ENCODE measurements at places on chromosomes 5 and 9. TPM values are rescaled to one million over a fixed set of nuclear protein-coding genes. Genes with fewer than 3 reads are reported as not detected.

DNA sequence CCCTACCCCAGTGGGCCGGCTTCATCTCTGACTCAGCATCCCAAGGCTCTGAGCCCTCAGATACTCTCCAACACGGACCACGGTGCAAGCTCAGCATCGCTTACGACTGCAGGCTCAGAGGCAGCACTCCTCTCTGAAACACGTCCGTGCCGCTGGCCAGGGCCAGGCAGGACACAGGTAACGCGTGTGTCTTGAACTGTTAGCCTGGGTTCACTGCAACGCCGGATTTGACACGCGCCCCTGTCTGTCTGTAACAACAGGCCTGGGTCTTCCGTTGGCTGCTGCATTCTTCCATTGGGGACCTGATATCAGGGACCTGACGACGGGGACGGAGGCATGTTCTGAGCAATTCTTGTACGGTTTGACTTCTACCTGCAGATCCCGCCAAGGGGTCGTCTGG, 6.4 kb downstream of the SLC6A3 start:
- DNase-seq, result no peak

DNA sequence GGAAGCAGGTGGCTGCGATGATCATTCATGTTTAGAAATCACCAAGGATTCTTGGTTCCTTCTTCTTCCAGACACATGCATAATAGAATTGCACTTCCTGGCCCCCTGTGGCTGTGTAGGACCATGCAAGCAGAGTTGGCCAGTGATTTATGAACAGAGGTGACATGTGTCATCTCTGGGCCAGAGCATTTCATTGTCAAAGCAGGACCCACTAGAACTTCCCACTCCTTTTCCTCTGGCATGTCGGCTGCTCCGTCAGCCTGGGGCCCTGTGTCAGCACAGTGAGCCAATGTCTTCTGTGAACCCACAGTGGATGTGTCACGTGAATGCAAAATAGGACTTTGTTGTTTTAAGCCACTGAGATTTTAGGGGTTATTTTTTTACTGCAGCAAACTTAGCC, 59.2 kb downstream of the HSD17B3 start:
- DNase-seq, result no peak

- DNase-seq, result no peak
These were observed 338.1 kb upstream of the ATP10B start for GRCh38 chr5:161190086-161190485.

DNA sequence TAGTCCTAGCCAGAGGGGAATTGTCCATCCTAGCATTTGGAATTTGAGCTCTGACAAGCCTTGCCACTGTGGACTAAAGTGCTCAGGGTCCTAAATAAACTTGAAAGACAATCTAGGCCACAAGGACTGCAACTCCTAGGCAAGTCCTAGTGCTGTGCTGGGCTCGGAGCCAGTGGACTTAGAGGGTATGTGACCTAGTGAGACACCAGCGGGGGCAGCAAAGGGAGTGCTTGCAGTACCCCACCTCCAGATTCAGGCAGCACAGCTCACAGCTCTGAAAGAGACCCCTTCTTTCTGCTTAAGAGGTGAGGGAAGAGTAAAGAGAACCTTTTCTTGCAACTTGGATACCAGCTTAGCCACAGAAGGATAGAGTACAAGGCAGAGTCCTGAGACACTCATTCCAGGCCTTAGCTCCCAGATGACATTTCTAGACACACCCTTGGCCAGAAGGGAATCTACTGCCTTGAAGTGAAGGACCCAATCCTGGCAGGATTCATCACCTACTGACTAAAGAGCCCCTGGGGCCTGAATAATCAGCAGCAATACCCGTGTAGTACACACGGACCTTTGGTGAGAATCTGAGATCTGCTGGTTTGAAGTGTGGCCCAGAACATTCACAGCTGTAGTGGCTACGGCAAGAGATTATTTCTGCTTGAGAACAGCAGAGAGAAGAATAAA, 164.6 kb downstream of the CCDC171 start:
- DNase-seq, result no peak

GRCh38 chr9:96854651-96855273, 448 bp upstream of the ZNF782 start:
- DNase-seq, result no peak

- no peak for DNase-seq
These were observed 19.2 kb downstream of the CETN3 start for GRCh38 chr5:90390326-90390725.

DNA sequence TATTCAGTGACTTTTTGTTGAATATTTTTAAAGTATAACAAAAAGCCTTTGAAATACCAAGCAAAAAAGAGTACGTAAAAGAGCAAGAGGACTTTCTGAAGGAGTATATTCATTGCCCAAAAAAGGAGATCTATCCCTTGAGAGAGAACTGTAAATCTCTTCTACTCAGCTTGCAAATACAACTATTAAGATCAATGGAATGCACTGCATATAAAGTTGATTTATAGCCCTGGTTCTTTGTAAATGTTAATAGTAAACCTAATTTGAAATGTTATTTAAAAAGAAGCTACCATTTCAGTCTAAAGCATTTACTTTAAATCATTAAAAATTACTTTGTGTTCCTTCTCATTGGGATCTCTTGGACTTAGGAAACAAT, 168.1 kb downstream of the PDE4D start:
- no peak for DNase-seq

DNA sequence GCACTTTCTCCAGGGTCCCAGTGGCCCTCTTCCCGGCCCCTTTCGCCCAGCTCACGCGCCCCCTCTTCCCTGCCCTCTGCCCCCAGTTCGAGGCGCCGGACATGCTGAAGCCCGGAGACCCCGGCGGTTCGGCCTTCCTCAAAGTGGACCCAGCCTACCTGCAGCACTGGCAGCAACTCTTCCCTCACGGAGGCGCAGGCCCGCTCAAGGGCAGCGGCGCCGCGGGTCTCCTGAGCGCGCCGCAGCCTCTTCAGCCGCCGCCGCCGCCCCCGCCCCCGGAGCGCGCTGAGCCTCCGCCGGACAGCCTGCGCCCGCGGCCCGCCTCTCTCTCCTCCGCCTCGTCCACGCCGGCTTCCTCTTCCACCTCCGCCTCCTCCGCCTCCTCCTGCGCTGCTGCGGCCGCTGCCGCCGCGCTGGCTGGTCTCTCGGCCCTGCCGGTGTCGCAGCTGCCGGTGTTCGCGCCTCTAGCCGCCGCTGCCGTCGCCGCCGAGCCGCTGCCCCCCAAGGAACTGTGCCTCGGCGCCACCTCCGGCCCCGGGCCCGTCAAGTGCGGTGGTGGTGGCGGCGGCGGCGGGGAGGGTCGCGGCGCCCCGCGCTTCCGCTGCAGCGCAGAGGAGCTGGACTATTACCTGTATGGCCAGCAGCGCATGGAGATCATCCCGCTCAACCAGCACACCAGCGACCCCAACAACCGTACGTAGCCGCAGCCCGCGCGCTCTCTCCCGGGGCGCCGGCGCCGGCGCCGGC, 1.0 kb downstream of the PRDM6 start:
- peak; percentile 81 for DNase-seq

GRCh38 chr5:93161661-93162654, 419.1 kb downstream of the NR2F1-AS1 start:
- DNase-seq, result no peak

GRCh38 chr9:133238272-133238850, 29.3 kb upstream of the OBP2B start:
- DNase-seq, result peak; percentile 89

DNA sequence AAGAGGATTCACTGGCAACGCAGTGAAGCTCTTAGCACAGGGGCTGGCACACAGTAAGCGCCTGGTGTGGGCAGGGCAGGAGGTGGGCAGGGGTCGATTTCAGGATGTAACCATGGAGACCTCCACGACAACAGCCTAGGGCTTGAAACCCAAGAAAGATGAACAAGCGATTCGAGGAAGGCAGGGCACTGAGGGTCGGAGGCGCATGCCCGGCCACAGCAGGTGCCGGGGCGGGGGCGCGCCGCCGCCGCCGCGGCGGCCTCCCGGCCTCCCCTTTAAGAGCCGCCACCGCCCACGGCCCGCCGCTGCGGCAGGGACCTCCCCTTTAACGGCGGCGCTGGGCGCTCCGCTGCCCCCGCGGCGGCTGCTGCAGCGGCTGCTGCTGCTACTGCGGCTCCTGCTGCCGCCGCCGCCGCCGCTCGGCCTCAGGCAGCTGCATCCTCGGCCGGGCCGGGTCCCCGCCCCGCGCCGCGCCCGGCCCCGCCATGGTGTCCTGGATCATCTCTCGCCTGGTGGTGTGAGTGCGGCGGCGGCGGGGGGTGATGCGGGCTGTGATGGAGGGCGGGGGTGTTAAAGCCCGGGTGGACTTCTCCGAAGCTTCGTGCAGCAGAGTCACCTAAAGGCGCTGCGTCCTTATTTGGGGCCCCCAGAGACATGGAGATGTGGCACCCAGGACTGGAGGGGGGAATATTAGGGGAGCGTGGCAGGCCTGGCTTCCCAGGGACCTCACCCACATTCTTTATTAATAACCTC, at the start of gene REEP2:
Gene REEP2 (plus strand): TSS at position 334 of the 753 bp plus-strand sequence. CDS start 152 bp downstream, at position 486.
- DNase-seq, result no peak

- DNase-seq, result no peak
These were observed 13.7 kb downstream of the TMEFF1 start for GRCh38 chr9:100486479-100487176.

The BTNL3 gene
- not detected for total RNA-seq

The OR2V2 gene
- total RNA-seq, result not detected

The ARHGEF28 gene
- 13.0 TPM for total RNA-seq

The DNAJB5 gene
- 82.2 TPM for total RNA-seq

All from posterior vena cava (tissue), 2 donors.